Muscle of arm (tissue), 14 donors: ENCODE measurements at places on chromosomes 6 and 20. TPM values are rescaled to one million over a fixed set of nuclear protein-coding genes. Genes with fewer than 3 reads are reported as not detected.

Gene MICA
- 5.9 TPM for polyA plus RNA-seq

Gene SIM1
- polyA plus RNA-seq, result 3.7 TPM

Gene BNIP5
- 0.07 TPM for polyA plus RNA-seq

Gene ZSCAN23
- polyA plus RNA-seq, result 7.2 TPM

Gene DLL1
- 14.6 TPM for polyA plus RNA-seq

Gene CPNE5
- polyA plus RNA-seq, result 8.5 TPM

DNA sequence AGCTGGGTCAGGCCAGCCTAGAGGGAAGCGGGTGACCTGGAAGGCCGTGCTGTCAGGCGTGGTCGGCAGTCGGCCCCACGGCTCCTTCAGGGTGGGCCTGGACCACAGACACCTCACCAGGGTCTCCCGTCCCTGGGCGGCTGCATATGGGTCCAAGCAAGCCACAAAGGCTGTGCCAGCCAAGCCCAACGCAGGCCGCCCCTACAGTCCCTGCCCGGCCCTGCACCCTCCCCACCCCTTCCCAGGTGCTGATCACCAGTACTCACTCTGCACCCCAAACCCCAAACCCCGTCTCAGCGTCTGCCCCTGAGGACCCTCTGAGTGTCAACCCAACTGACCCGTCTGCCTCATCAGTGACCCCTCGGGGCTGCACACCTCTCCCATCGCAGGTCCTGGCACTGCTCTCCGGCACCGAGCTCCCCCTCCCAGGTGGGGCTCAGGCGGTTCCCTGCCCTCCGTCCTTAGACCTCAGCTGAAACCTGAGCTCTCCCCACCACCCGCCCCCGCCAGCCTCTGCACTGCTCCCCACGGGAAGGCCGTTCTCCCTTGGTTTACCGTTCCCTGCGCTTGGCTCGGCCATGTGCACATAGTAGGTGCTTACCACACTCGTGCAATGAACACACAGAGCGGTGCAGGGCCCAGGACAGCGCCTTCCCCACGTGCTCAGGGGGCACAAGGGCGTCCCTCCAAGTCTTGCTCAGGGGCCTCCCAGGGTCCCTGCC is 1.5 kb upstream of the PPDPF start:
- DNase-seq, result no peak

DNA sequence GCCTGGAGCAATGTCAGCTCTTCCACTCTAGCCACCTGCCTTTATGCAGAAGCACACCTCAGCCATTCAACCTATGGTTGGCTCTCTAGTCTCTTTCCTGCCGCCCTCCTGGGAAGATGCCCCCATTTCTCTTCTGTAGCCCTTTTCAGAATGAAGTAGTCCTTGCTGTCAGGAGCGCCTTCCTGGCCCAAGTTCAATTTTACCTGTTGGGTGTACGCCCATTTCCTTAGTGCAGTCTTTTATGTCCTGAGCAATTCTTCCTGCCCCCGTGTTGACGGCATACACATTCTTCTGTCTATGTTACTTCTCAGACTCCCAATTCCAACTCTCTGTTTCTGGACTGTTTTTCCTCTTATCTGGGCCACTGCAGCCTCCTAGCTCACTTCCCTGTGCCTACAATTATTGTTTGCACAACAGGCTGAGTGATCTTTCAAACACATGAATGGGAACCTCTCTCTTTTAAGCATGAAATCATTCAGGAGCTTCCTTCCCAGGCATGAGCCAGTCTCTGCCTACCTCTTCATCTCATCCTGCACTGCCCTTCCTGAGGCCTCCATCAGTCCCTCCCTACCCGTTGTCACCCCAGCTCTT is 389.2 kb downstream of the CD83 start:
- no peak for DNase-seq

DNA sequence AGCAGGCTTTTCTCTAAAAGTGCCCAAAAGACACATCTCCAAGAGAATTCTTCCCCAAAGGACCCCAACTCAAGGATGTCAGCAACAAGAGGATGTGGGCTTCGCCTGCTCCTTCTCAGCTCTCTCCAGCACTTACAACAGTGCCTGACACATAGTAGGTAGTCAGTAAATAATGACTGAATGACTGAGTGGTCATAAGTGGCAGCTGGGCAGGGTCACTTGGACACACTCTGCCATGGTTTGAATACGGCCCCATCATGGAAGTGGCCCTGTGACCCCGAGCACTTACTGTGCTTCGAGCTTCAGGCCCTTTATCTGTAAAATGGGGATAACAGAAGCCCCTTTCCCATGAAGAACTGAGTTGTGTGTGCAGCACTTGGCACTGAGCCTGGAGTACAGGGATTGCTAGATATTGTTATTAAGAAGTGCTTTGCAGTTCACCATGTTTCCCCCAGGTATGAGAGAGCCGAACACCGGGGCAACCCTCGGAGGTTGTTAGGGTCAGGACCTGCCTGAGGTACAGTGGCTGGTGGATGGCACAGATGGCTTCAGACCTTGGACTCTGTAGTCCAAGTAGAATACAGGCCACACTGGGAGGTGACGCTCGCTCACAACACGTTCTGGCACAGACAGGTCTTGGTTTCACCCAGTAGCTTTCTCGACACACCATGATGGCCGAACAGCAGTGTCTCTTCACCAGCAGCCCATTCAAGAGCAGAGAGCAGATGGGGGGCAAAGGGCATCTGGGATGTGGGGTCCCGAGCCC is 56.0 kb downstream of the NOL4L start:
- no peak for DNase-seq

DNA sequence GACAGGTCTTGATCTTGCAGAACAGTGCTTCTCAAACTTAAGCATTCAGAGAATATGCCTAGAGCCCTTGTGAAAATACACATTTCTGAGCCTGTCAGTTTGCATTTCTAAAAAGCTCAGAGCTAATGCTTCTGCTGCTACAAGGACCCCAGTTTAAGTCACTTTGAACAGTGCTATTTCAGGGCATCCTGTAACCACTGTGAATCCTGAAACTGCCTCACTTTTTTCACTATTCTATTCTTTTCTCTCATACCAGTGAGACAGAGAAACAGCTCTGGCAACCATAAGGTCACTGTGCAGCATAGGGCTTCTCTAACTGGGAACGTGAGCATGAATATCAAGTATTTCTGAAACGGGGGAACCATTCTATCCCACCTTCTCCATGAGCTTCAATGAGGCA is 51.2 kb downstream of the LGSN start:
- DNase-seq, result no peak

DNA sequence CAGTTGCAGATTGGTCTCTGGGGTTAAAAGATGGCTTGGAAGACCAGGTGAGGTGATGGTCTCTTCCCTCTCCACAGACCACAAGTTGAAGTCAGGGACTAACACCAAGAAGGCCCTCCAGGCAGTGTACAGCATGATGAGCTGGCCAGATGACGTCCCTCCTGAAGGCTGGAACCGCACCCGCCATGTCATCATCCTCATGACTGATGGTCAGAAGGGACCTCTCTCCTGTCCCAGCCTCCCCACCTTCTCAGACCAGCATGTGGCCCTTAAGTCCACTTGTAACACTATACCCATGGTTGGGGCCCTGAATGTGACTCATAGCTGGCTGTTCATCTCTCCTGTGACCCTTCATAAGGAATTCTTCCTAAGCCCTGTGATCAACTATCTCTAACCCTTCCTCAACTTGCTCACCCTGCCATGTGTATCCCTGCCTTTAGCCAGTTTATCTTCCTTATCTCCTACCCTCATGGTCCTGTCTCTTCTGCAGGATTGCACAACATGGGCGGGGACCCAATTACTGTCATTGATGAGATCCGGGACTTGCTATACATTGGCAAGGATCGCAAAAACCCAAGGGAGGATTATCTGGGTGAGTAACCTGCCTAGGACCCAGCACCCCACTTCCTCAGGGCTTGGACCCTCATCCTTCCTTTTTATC is 3.0 kb downstream of the CFB start:
- no peak for DNase-seq

DNA sequence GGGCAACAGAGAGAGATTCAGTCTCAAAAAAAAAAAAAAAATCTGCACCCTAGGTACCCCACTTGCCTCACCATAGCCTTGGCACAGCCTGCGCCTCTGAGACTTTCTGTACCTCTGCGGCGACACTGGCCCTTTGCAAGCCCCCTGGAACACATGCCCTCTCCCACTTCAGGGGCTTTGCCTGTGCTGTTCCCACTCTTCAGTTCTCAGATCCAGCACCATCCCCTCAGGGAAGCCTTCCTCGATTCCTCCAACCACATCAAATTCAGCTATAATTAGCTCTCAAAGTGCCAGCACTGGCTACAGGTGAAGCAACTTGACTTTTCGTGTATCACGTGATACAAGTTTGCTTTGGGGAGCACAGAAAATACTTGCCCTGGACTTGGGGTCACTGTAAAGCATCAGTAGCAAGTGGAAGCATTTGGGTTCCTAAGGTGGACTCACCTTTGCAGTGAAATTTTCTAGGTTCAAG is 2.1 kb upstream of the UBE2V1 start:
- DNase-seq, result no peak
